Hematopoietic multipotent progenitor cell (in vitro differentiated cells): ENCODE measurements at places on chromosomes 3 and 15.

DNA sequence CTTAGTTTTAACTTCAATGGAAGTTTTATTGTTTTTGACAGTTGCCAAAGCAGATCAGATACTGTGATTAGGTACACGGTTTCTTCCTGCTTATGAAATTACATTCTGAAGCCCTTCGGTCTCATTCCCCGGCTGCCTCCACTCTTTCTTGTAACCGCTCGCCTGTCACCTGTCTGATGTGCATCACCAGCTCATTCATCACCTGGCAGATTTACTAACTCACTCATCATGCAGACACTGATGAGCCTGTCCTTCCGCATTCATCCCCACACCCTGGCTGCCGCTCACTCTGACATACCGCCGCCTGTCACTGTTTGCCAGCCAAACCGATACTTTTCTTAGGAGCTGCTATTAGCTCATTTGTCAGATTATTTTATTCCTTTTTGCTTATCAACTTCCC is 82.8 kb upstream of the NSMCE3 start:
- DNase-seq: no peak

DNA sequence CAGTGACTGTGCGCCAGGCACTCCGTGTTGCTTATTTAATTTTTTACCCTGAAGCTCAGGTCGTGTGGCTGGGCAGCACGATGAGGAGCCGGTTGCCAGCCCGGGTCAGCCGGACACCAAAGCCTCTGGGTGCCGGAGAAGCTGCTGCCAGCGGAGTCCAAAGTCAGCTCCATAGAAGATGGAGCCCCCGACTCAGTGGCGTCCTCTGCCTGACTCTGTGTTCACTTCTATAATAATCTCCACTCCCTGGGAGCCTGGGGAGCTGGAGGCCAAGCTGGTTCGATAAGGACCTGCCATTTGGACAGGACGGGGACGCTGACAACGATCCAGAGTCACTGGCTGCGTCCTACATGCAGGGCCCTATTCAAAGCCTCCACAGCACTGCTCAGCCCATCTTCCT is 78.6 kb downstream of the VGLL4 start:
- no peak for DNase-seq

- no peak for DNase-seq
These were observed 283.2 kb upstream of the STT3B start for GRCh38 chr3:31249545-31249944.

GRCh38 chr15:88606070-88606794 is 14.9 kb upstream of the AEN start:
- DNase-seq: no peak

DNA sequence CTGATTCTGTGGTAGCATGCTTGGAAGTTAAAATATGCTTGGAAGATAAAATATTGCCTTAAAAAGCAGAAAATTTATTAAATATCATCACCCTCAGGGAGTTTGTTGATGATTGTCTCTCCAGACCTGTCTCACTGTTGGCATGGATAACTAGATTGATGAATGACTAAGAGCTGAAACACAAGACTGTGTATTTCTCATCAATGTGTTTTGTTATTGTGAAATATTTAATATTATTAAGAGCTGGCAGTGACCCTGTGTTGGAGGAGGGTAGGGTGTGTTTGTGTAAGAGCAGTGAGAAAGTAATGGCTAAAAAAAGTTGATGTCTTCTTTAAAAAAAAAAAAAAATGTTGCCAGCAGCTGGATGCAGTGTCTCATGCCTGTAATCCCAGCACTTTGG is 82.2 kb downstream of the ITPR1 start:
- no peak for DNase-seq

- no peak for DNase-seq
These were observed 90.6 kb downstream of the POLR2M start for GRCh38 chr15:57797110-57797509.

GRCh38 chr3:11718637-11719405 is 75.1 kb upstream of the VGLL4 start:
- peak; percentile 37 for DNase-seq
